ENCODE measurements at places on chromosomes 5 and 9. TPM values are rescaled to one million over a fixed set of nuclear protein-coding genes. Genes with fewer than 3 reads are reported as not detected.

The SPRY4 gene
- total RNA-seq = 7.7 TPM

The SLC6A18 gene
- not detected for total RNA-seq

The CEL gene
- 1.9 TPM for total RNA-seq

The RETREG1 gene
- 167 TPM for total RNA-seq

The CTXN3 gene
- total RNA-seq = not detected

The EQTN gene
- not detected for total RNA-seq

The NDUFS4 gene
- total RNA-seq = 185 TPM

The GABRP gene
- total RNA-seq = 0.21 TPM

The CCT5 gene
- 108 TPM for total RNA-seq

The KCNN2 gene
- 6.9 TPM for total RNA-seq

The C5orf34 gene
- 0.42 TPM for total RNA-seq

The PCDHA10 gene
- total RNA-seq = 0.04 TPM

The PCDHB2 gene
- 2.3 TPM for total RNA-seq

The SLC36A2 gene
- total RNA-seq = 0.10 TPM

DNA sequence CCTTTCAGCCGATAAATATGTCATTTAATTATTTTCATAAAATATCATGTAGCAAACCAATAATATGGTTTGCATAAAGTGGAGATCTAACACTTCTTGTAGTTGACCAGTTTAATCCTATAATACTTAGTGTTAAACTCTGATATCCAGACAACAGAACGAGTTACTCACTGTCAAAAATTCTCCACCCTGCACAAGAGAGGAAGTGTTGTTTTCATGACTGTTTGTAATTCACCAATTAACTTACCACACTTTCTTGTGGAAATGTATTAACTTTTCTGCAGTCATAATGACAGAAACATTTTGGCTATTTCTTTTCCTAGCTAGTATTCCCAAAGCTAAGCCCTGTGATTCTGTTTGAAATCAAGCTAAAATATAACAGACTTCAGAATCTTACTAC lies 555.3 kb upstream of the FTMT start:
- no peak for DNase-seq

DNA sequence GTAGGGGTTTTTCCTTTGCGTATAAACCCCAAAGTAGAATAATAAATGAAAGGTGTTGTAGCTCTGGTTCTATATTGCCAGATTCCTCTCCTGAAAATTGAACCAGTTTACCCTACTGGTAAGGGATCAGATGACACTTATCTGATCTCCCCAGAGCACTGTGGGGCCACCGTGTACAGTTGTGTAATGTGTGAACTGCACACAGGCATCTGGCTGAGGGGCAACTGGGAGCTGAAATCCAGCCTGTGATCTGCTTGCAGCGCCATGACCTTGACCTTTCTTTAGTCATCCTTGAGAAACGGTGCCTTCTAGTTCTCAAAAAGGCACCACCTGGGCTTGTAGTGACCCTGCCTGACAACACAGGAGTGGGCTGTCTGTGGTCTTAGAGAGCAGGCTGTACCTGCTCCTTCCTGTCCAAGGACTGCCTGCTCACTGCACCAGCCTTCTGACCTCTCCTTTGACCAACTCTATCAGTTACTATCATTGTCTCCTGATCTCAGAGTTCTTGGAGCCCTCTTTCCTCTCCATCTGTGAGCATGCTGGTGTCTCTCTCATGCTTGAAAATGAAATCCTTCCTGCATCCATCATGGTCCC lies 40.2 kb downstream of the PDE6A start:
- no peak for DNase-seq

- DNase-seq = no peak
Measured at GRCh38 chr5:75656311-75657003, 45.2 kb downstream of the ANKDD1B start.

GRCh38 chr9:87706066-87706739 lies 19.7 kb upstream of the CTSL start:
- no peak for DNase-seq

- DNase-seq = no peak
Measured at GRCh38 chr5:8057769-8058168, 188.8 kb downstream of the MTRR start.

GRCh38 chr5:168106008-168106761 lies 185.3 kb upstream of the WWC1 start:
- DNase-seq = no peak

- no peak for DNase-seq
Measured at GRCh38 chr5:40233268-40233667, 446.4 kb upstream of the PTGER4 start.

- DNase-seq = no peak
Measured at GRCh38 chr9:113153599-113153998, 2.8 kb downstream of the SLC31A2 start.

DNA sequence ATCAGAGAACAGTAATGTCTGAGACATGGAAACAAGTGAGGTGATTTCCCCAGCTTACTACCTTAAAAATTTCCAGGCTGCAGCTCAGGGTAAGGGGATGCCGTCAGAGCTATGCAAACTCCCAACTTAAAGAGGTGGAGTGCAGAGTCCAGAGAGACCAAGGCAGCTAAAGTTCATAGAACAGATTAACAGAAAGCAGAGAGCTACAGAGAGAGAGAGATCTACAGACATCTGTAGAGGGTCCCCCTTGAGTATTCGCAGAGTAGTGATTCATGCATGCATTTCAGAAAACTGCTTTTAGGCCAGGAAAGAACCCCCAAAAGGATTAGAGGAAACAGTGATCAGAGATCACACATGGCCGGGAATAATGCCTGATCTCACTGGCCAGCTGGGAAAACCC lies 306.2 kb upstream of the PUM3 start:
- no peak for DNase-seq

DNA sequence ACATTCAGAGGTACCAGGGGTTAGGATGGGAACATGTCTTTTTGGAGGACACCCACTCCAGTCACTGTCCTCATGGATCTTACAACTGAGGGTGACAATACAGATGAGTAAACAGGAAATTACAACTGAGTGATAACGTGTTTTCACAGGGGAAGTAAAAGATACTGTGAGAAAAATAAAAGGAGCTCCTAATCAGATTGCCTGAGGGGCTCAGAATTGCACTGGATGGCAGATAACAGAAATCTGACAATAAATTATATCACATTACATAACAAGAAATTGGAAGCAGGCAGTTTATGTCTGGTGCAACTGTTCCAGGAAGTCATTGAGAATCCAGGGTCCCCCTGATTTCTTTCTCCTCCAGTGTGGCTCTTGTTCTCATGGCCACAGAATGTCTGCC lies 40.1 kb upstream of the PCSK1 start:
- no peak for DNase-seq

GRCh38 chr5:10539687-10539998 lies 24.2 kb upstream of the ANKRD33B start:
- DNase-seq = no peak

DNA sequence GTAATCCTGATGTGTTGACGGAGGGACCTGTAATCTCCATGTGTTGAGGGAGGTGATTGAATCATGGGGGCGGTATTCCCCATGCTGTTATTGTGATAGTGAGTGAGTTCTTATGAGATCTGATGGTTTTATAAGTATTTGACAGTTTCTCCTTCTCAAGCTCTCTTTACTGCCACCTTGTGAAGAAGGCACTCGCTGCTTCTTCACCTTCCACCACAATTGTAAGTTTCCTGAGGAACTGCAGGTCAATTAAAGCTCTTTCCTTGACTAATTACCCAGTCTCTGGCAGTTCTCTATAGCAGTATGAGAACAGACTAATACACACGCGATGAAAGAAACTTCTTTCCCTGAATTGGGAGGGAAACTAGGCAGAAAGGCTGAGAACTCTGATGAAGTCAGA lies 141.1 kb upstream of the RAD23B start:
- DNase-seq = no peak

GRCh38 chr5:150034662-150035061 lies 34.1 kb downstream of the HMGXB3 start:
- DNase-seq = no peak

DNA sequence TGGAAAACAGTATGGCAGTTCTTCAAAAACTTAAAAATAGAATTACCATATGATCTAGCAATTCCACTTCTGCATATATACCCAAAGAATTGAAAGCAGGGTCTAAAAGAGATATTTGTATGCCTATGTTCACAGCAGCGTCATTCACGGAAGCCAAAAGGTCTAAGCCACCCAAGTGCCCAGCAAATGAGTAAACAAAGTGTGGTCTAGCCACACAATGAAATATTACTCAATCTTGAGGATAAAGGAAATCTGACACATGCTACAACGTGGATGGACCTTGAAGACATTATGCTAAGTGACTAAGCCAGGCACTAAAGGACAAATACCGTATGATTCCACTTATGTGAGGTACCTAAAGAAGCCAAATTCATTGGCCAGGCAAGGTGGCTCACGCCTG lies 11.1 kb upstream of the MED27 start:
- DNase-seq = no peak

DNA sequence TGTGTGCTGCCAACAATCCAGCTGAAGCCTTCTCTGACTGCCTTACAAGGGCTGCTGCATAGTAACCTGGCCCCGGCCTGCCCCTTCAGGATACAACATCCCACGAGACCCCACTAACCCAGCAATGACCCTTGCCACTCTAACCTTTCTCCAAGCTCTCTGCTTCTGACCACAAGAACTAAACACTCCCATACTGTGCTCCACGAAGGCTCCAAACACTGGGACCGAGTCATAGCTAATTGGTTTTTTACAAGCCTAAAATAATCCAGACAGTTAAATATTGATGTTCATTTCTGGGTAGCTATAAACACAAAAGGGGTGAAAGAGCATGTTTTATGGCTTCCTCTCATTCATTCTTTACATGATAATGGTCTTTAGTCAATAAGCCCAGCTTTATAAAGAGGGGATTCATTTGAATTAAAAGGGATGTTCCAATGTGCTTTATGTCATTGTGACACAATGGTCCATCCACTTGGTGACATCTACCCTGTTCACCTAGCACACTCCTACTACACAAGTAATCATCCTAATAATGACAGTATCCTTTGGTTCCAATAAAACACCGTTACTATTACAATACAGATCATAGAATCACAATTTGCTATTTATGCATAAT lies 16.2 kb upstream of the TLE4 start:
- DNase-seq = no peak

DNA sequence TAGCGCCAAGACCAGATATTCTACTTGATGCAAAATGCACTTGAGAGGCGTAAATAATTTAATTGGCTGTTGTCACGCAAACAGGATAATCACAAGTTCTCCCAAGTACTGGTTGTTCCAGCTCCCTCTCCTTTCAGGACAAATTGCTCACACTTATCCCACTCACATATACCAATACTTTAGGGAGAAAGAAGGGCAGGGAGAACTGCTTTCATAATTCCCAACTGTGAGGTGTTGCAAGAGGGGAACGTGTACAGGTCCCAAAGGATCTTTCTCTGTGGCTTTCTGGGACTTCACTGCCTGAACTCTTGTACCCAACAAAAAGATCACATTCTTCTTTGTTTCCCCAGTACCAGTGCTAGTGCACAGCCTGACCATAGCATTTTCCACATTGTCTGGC lies 21.5 kb upstream of the TGFBI start:
- DNase-seq = no peak

- DNase-seq = no peak
Measured at GRCh38 chr5:122523776-122524175, 211.7 kb downstream of the SNCAIP start.

GRCh38 chr5:174335682-174336364 lies 290.3 kb downstream of the NSG2 start:
- DNase-seq = no peak

DNA sequence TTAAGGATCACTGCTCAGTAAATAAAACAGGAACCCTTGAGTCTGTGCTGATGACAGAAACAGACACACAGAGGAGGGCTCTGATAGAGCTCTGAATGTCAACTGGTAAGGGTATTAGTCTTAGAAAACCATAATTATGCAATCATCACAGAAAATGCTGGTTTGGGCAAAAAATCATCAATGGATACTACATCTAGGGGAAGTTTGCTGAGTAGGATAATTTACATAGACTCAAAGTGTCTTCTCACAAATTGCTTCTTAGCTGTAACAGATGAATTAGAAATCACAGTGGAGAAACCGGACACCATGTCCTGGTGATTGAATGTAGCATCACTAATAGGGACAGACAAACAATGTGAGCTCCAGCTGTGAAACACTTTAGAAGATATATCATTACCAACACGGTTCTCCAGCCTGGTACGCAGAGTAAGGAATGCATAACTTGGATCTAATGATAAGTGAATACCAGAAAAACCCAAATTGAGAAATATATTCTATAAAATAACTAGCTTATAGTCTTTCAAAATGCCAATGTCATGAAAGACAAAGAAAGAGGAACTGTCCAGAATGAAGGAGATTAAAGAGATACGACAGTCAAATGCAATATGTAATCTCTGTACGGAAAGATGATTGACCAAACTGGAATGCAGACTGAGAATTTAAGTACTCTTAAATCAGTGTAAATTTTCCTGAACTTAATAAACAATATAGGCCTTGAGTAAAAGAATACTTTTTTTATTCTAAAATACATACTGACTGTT lies 17.3 kb downstream of the CHD1 start:
- no peak for DNase-seq

GRCh38 chr9:120350596-120350995 lies 229.4 kb downstream of the CDK5RAP2 start:
- no peak for DNase-seq

DNA sequence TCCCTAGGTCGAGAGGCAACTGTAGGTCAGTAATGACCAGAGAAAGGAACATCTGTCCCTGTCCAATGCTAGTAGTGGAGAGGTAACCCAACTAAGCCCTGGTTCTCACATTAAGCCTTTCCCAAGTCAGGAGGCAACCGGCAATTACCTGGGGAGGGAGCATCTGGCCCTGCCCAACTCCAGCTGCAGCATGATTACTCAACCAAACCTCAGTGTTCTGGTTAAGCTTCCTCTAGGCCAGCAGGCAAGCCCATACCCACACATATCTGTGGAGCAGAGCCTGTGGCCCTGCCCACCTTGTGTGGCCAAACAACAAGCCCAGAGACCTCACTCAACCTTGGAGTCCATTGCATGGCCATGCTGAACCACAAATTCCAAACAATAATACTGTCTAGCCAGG lies 220.8 kb upstream of the SLC24A2 start:
- no peak for DNase-seq

- no peak for DNase-seq
Measured at GRCh38 chr5:151798674-151799073, 26.9 kb downstream of the G3BP1 start.

- no peak for DNase-seq
Measured at GRCh38 chr9:100715100-100715380, 137.2 kb downstream of the CAVIN4 start.

GRCh38 chr9:81083854-81084512 lies 605.4 kb downstream of the TLE1 start:
- DNase-seq = no peak

- DNase-seq = no peak
Measured at GRCh38 chr9:73038089-73038509, 85.2 kb upstream of the ALDH1A1 start.

- no peak for DNase-seq
Measured at GRCh38 chr5:89377767-89378455, 494.9 kb upstream of the MEF2C start.
